Bronchial epithelial cell (primary cell): ENCODE measurements at places on chromosomes 5 and 9. TPM values are rescaled to one million over a fixed set of nuclear protein-coding genes. Genes with fewer than 3 reads are reported as not detected.

GRCh38 chr9:73129941-73130685 lies 21.6 kb upstream of the ANXA1 start:
- DNase-seq = no peak

GRCh38 chr5:9168791-9169556 lies 376.9 kb downstream of the SEMA5A start:
- peak; percentile 85 for DNase-seq

DNA sequence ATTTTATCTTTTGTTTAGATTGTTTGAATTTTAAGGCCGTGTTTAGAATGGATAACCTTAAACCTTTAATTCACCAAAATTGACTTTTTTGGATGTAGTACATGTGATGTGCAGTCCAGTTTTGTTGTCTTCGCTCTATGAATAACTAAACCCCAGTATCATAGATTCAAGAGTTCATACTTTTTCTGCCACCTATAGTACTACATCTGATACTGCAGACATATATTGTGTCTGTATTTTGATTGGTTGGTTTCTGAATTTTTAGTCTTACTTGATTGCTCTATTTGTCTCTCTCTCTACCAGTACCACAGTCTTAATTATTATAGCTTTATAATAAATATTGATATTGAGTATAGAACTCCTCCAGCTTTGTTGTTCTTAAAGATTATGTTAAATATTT lies 58.1 kb downstream of the PPIP5K2 start:
- no peak for DNase-seq

DNA sequence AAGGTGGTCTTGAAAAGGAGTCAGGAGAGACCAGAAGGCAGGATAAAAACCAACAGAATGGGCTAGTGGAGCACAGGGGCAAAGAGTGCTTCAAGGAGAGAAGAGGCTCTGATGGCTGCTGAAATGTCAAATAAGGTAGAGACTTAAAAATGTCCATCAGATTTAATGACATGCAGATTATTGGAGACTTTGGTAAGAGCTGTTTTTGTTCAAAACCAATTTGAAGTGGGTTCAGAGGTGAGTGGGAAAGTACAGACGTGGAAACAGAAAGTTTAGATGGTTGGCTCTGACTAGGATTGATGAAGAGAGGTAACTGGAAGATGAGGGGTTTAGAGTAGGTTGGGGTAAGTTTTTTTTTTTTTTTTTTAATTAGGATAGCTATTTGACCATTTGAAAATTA lies 14.1 kb downstream of the SLC25A46 start:
- no peak for DNase-seq

DNA sequence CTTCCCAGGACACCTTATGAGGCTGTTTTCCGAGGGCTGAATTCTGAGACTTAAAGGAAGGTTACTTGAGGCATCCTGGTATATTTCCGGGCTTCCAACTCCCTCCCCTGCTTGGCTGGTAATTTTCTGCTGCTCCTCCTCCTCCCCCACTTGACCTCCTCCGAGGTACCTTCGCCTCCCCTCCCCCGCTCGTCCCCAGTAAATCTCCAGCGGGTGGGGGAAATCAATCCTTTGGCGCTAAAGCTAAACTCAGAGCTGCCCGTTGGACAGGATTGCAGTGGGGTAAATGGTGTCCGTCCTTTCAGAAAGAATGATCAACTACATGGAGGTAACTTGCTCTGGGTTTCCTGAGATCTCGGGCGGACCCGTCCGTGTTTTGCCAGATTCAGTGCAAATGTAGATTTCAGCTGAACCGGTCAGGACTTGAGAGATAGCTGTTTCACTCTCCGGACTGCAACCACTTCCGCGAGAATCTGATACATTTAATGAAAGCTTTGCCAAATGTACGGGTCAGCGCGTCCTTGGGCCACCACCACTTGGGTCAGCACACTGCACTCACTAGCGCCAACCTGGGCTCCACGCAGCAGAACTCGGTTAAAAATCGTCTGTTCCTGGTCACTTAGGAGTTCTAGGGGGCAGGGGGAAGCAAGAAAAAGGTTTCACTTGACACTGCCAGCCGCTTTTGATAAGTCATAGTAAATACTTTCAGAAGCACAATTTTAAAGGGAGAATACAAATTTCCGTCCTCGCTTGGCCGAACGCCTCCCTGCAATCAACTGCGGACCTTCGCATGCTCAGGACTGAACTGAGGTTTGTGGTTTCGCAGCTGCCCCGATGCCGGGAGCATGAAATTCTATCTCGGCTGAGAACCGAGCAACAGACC lies 4.6 kb upstream of the ISL1 start:
- no peak for DNase-seq

DNA sequence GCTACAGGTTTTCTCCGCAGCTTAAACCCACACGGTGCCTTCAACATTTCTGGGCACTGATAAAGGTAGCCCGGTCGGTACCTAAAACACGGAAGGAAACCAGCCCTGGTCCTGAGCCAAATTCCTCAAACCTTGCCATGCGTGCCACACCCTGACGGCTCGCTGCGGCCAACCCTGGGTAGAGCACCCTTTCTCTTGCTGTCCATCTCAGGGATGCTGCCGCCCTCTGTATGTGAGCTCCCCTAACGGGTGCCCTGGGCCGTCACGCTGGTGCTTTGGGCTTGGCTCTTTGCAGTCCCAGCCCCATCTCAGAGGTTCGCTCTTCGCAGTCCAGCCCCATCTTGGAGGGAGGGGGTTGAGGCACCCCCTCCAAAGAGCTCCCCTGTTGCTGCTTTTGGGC lies 43.9 kb downstream of the PNPLA7 start:
- DNase-seq = no peak

- DNase-seq = peak; percentile 73
Measured at GRCh38 chr5:52811067-52811749, 23.5 kb downstream of the ITGA1 start.

- no peak for DNase-seq
Measured at GRCh38 chr5:123455640-123456039, 32.4 kb upstream of the CEP120 start.

- DNase-seq = peak; percentile 85
Measured at GRCh38 chr9:530681-531080, 310.8 kb upstream of the DMRT1 start.

GRCh38 chr9:19994296-19994695 lies 205.5 kb upstream of the SLC24A2 start:
- peak; percentile 74 for DNase-seq

The EQTN gene
- total RNA-seq = not detected in 2 replicates

The LCN2 gene
- total RNA-seq = 48.4 and 110 TPM in 2 replicates

The CDX1 gene
- not detected in 2 replicates for total RNA-seq

The CFAP90 gene
- total RNA-seq = not detected in 2 replicates

The SELENOP gene
- 5.8 and 17.3 TPM in 2 replicates for total RNA-seq
